HTR-8/SVneo (cell line): ENCODE measurements at places on chromosomes 2 and 18.

DNA sequence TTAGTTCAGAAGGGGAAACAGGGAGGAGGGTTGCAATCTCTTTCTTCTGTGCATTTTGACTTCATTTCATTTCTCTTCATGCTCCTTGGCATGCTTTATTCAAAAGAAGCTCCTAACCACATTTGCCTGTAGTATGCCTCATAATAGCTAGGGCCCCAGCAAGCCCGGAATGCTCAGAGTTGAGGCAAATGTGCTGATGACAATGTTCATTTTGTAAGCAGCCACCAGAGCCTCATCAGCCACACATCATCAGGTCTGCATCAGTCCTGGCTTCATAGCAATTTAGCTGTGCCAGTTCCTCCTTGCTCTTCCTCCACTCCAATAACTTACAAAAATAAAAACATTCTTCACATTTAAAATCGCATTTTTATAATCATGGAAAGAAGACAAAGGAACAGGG, 65.4 kb upstream of the MMADHC start:
- no peak for DNase-seq

DNA sequence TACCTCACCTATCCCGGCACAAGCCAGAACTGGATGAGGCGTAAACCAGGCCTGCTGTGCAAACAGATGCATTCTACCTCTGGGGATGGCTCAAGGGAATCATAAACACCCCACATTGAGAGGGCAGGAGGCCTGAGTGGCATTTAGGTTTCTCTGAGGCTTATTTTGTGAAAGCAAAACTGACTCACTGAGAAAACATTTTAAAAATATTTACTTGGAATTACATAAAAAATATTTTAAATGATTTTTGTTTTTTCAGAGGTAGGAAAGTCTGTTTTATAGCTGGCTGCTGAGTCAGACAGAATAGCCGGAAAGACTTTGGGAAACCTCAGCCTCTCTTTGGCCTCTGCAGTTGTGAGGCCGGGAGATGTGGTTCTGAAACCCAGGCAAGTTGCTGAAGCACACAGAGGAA, 244.1 kb downstream of the NCKAP5 start:
- DNase-seq = peak; percentile 37

DNA sequence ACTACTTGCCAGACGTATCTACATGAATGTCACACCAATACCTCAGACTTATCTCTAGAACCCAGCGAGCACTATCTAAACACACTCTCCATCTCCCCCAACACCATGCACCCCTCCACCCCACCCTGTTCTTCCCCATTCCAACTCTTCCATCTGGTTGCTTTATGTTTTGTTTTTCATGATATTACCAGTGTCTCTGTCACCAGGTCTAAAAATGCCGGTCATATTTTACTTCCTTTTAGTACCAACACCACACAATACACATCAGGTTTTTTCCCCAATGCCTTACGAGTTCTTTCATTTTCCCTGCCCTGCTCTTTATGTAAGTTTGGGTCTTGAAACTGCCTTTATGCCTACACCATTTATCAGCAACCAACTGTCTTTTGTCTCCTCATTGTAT, 10.2 kb upstream of the ITGA4 start:
- DNase-seq = no peak

GRCh38 chr2:54053830-54054229, 61.6 kb upstream of the ACYP2 start:
- no peak for DNase-seq

DNA sequence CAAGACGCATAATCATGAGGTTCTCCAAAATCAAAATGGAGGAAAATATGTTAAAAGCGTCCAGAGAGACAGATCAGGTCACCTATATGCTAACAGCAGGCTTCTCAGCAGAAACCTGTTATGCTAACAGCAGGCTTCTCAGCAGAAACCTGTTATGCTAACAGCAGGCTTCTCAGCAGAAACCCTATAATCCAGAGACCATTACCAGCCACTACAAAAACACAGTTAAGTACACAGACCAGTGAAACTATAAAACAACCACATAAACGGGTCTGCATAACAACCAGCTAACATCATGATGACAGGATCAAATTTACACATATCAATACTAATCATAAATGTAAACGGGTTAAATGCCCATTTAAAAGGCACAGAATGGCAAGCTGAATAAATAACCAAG, 1548.4 kb upstream of the TMEFF2 start:
- no peak for DNase-seq

DNA sequence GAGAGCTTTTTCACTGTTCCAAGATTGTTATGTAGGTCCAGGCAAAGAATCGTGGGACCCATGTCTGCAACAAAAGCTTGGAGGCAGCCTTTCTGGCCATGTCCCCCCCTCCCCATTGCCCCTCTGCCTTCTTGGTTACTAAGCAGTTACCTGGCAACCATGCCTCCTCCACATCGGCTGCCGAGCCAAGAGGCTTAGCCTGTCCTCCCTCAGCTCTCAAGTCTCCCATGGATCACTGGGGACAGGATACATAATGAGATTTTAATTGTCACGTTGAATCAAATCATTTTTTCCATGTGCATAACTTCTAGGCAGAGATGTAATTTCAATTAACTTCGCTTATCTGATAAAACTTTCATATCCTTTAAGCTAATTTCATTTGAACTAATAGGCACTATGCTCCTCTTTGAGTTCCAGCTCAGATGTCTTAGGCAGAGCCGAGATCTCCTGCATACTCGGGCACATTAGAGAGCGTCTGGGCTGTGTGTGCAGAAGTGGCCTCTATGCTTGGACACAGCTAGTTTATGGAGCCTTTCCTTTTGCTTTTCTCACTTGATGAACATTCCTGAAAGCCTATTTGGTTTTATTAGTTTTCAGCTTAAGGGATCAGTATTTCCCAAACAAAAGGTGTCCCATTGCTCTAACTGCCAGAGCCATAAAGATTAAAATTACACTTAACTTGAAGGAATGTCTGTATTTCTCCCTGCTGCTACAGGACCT, 80.7 kb downstream of the LYPD1 start:
- no peak for DNase-seq

- no peak for DNase-seq
These were observed 12.5 kb upstream of the CABYR start for GRCh38 chr18:24126155-24126961.

GRCh38 chr18:79756143-79756500, 41.6 kb upstream of the KCNG2 start:
- DNase-seq = no peak

GRCh38 chr2:118854507-118855345, 7.3 kb upstream of the EN1 start:
- no peak for DNase-seq

GRCh38 chr18:42929181-42929580, 186.3 kb downstream of the RIT2 start:
- DNase-seq = no peak

DNA sequence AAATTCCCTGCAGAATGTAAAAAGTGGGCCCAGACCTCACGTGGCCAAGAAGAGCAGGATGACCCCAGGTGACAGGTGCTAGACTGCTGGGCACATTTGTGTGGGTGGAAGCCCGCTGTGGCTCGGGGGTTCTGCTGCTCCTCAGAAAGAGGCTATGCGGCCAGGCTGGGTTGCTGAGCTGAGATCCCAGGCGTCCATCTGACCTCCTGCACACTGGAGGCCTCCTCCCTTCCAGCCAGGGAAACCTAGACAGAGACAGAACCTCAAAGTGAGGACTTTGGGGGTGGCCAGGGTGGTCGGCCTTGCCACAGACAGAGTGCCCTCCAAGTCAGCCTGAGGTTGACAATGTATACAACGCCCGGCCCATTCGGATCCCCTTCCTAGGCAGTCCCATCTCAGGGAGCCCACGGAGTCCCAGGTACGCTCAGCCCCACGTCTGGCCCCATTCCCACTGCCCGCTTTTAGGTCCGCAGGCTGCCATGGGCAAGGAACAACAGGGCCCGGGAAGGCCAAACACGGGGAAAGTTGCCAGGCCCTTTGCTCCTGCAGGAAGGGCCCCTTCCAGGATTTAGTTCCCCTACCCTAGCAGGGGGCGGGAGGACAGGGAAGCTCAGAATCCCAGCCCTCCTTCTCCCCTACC, 75.6 kb downstream of the KIAA2012 start:
- no peak for DNase-seq

DNA sequence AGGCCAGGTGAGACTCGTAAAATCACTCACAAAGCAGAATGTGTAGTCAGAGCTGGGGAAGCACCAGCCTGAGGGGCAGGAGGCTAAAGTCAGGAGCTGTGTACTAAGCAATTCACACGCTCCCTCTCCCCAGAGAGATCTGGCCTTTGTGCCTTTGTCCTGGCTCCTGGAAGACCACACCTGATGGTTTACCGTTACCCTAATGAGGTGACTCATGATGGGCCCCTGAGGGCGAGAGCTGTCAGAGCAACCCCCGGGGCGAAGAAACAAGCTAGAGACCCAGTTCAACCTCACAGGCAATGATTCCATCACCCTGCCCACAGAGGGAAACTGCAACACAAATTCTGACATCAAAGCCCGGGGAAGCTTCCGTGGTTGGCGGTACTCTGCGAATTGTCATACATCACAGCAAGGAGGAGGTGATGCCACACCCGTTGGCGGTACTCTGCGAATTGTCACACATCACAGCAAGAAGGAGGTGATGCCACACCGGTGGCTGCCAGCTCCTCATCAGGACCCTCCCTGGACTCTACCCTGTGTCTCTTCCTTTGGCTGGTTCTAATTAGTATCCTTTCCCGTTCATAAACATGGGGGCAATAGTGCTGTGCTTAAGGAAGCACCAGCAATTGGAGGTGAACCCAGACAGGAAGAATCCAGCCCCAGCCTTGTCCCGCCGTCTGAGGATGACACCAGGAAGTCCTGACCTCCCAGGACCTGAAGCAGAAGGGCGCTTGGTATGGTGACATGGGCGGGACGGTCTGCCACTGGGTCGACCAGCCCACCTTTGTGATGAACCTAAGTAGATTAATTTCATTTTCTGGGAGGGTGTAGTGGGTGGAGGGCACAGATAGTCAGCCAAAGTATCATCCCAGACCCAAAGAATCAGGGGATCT, 30.5 kb downstream of the B3GNT7 start:
- no peak for DNase-seq

DNA sequence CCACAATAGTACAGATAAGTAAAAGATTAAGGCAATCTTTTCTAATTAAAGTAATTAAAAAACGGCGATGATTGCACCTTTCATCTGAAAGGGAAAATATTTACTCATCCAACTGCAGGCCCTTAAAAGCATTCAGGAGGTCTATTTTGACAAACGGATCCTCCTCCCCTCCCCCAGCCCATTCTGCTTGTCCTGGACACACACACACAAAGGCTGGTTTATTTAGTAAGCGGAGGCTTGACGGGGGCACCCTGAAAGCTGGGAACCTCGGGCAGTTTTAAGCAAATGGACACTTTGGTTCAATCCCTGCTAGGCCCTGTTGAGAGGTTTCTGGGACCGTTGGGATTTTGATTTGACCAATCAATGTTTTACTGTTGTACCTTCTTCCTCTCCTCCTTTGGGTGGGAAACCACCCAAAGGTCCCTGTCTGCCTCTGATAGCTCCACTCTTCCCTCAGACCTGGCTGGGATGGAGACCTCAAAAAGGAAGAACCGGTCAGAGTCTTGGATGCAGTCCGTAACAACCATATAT, 135.8 kb upstream of the HAAO start:
- DNase-seq = no peak

- no peak for DNase-seq
These were observed 48.2 kb upstream of the SP3 start for GRCh38 chr2:174013315-174013751.

GRCh38 chr18:35524226-35524625, 26.5 kb upstream of the INO80C start:
- DNase-seq = no peak

GRCh38 chr2:134912361-134912760, 6.3 kb upstream of the CCNT2 start:
- no peak for DNase-seq

GRCh38 chr2:47174733-47175361, 19.7 kb upstream of the STPG4 start:
- DNase-seq = peak; percentile 46

GRCh38 chr2:120820953-120821279, 85.2 kb downstream of the GLI2 start:
- DNase-seq = no peak

- DNase-seq = no peak
These were observed 108.8 kb downstream of the SLC4A10 start for GRCh38 chr2:161733025-161733424.

DNA sequence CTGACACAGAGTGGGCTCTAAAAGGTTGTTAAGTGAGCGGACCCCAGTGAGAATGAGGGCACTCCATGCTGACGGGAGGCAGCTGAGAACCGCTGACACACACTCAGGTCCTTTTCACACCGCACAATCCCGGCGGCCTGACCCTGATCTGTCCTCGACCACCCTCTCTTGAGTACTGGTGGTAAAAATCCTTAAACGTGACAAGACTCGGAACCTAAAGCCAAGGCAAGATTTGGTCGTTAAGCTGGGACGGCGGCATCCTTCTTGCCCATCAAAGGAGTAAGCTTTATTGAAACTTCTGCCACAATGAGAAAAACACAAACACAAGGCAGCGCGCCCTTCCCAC, 569 bp downstream of the TMX3 start:
- DNase-seq = no peak

- no peak for DNase-seq
These were observed 9.2 kb downstream of the DLGAP1 start for GRCh38 chr18:4445902-4446301.

DNA sequence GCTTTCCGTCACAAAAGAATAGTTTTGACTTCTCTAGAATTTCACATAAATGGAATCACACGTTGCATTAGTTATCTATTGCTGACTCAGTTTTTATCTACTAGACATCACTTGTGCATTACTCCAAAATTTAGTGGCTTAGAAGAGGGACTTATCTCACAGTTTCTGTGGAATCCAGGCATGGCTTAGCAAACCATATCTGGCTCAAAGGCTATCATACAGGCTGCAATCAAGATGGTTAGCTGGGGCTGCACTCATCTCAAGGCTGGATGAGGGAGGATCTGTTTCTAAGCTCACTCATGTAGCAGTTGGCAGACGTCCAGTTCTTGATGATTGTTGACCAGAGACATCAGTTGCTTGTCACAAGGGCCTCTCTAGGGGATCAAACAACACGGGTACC, 6.6 kb upstream of the DSC3 start:
- no peak for DNase-seq

- DNase-seq = no peak
These were observed 246.8 kb downstream of the IKZF2 start for GRCh38 chr2:212904646-212905045.

DNA sequence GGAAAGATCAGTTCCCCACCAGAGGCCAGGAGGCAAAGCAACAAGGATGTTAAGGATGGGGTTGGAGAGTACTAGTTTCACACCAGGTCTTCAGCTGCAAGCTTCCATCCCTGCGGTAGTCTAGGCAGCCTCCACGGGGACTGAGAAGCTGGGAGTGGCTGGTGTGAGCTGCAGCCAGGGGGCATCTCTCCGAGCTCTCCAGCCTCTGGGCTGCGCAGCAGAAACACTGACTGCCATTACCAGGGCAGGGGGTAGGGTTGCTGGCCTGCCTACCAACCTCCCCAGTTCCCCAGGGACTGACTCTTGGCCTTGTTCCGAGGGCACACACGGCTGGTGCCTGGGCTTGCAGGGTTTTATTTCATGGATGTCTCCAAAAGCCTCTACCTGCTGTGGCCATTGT, 15.9 kb downstream of the GATA6 start:
- DNase-seq = no peak
